HFF-Myc (cell line): ENCODE measurements at places on chromosomes 4 and X.

- DNase-seq = no peak
Observed at GRCh38 chr4:115187136-115187535, 73.7 kb upstream of the NDST4 start.

GRCh38 chr4:140743194-140743931 lies 12.8 kb downstream of the TBC1D9 start:
- DNase-seq = no peak

DNA sequence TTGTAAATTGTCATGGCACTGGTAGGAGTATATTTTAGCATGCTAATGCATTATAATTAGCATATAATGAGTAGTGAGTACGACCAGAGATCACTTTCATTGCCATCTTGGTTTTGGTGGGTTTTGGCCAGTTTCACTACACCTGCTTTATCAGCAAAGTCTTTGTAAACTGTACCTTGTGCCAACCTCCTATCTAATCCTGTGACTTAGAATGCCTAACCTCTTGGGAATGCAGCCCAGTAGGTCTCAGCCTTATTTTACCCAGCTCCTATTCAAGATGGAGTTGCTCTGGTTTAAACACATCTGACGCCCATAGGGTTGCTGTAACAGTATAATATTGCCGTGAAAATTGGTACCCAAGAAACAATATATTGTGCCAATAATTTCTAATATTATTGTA lies 159.4 kb downstream of the MAGEB5 start:
- DNase-seq = no peak

GRCh38 chr4:102735582-102735981 lies 25.2 kb downstream of the MANBA start:
- DNase-seq = no peak

DNA sequence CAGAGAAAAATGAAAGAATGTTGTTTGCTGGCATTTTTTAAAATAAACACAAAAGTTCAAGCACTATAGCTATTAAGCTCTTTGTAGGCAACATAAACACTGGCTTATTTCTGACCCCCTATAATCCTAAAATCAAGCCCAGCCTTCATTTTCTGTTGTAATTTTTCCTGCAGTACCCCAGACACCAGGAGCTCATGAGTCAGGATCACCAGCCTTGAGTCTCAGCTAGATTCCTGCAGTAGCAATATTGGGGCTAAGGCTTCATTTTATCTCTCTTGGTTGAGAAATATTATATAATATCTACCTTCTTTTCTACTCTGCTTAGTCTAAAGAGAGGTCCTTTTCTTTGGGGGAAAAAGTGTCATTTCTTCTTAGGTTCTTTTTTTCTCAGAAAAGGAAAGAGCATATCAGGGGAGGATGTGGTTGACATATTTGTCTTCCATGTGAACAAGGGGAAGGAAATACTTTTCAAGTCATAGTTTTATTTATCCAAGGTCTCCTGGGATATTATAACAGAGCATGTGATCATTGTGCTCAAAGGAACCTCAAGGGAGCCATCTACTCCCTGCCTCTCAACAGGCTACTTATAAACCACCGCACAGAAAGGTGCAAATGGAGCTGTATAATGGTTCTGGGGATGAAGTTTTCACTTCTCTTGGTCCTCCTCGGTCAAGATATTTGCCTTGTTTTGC lies 678.3 kb upstream of the NR3C2 start:
- no peak for DNase-seq
